ENCODE measurements at places on chromosomes 6 and 20.

GRCh38 chr6:139728876-139729427, 354.5 kb upstream of the CITED2 start:
- no peak for DNase-seq

- peak; percentile 92 for DNase-seq
Measured at GRCh38 chr20:62523473-62524203, 47.8 kb upstream of the GATA5 start.

- no peak for DNase-seq
Measured at GRCh38 chr20:33694639-33695012, 8.4 kb upstream of the E2F1 start.

GRCh38 chr20:12821249-12821648, 187.5 kb upstream of the SPTLC3 start:
- DNase-seq, result no peak

All from activated CD4-positive, alpha-beta T cell treated with anti-CD3 and anti-CD28 coated beads for 36 hours (primary cell).